ENCODE measurements at places on chromosomes 6 and 20. TPM values are rescaled to one million over a fixed set of nuclear protein-coding genes. Genes with fewer than 3 reads are reported as not detected.

The LTB gene
- 89.3 TPM for total RNA-seq

The ZC2HC1B gene
- not detected for total RNA-seq

The GSTA2 gene
- not detected for total RNA-seq

- no peak for DNase-seq
Observed at GRCh38 chr6:138609801-138610430, 110.6 kb upstream of the NHSL1 start.

- DNase-seq, result no peak
Observed at GRCh38 chr6:43368259-43369160, 937 bp downstream of the ZNF318 start.
